KBM-7 (cell line): ENCODE measurements at places on chromosomes 5 and 9.

- DNase-seq = no peak
Measured at GRCh38 chr5:131757830-131758519, 38.8 kb downstream of the FNIP1 start.

GRCh38 chr5:143354025-143354424 lies 49.5 kb downstream of the NR3C1 start:
- DNase-seq = no peak

GRCh38 chr9:110405858-110406443 lies 68.3 kb upstream of the TXNDC8 start:
- no peak for DNase-seq

GRCh38 chr5:128303593-128303992 lies 220.0 kb downstream of the SLC12A2 start:
- no peak for DNase-seq

DNA sequence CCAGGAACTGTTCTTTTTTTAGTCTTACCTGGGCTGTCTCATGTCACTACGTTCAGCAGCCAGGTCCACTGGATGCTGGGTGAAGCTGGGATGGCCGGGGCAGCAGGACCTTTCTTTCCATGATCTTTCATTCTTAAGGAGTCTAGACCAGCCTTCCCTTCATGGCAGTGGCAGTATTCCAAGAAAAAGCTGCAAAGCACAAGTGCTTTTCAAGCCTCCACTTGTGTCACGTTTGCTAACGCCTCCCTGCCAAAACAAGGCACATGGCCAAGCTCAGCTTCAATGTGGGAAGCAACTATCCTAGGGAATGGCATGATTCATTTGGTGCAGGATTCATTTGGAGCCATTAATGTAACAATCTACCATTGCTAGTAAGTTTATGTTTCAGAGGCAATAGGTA lies 94.8 kb downstream of the RCL1 start:
- DNase-seq = no peak

- no peak for DNase-seq
Measured at GRCh38 chr5:27158775-27159174, 120.4 kb upstream of the CDH9 start.

- DNase-seq = peak; percentile 31
Measured at GRCh38 chr9:69223605-69224004, 49.5 kb downstream of the TJP2 start.

DNA sequence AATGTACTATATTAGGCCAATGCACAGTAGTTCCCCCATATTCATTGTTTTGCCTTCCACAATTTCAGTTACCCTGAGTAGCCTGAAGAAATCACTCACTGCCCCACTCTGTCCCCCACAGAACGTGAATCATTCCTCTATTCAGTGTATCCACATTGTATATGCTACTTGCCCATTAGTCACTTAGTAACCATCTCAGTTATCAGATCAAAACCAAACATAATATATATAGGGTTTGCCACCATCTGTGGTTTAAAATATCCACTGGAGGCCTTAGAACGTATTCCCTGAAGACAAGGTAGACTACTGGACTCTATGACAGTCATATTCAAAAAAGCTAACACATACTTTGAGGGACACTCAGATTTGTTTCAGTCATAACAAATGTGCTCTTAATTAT lies 465.7 kb upstream of the RGMB start:
- DNase-seq = no peak

DNA sequence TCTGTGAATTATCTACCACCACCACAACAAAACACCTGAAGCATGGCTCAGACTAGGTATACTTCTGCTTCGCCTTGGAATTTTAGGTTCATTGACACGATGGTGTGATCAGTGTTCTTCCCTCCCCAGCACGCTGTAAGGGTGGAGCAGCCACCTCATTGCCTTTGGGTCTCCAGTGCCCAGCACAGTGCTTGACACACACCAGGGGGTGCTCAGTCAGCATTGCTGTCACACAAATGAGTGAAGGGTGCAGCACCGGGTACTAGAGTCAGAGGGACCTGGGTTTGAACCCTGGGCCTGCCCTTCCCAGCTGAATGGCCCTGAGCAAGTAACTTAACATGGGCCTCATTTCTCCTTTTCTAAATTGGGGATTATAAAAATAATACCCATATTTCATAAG lies 9.9 kb upstream of the ANGPTL2 start:
- DNase-seq = no peak

DNA sequence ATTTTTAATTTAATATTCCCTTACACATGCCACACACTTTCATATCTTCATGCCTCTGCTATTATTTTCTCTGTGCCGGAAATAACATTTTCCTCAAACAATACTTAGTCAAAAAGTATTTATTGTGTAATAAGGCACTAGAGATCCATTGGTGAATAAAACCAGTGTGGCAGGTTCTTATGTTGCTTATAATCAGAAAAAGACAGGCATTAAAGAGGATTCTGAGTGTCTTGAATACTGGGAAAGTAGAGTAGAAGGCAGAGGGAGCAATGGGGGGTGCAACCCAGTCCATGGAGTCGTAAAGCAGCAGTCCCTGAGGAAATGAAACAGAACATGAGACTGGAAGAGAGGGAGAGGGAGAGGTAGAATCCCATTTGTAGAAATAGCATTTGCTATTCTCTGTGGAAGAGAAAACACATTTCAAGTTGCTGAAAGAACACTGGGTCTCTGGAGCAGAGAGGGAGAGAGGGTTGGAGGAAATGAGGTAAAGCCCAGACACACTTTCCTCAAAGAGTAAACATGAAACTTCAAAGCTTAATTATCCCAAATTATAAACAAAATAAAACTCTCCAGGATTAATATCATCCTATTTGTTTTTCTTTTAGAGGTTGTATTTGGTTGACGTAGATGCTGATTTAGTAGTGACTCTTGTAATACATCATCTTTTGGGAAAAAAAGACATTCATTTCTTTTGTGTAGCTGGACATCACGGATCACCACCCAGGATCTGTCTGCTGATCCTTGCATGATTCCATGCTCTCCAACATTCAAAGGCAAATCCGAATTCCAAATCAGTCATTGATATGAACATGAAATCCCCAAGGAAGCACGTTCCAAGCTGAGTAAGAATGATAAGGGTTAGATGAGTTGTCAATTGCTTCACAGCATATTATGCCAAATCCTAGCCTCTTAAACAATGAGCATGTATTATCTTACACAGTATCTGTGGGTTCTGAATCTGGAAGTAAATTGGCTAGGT lies 37.4 kb upstream of the GRAMD2B start:
- DNase-seq = no peak

DNA sequence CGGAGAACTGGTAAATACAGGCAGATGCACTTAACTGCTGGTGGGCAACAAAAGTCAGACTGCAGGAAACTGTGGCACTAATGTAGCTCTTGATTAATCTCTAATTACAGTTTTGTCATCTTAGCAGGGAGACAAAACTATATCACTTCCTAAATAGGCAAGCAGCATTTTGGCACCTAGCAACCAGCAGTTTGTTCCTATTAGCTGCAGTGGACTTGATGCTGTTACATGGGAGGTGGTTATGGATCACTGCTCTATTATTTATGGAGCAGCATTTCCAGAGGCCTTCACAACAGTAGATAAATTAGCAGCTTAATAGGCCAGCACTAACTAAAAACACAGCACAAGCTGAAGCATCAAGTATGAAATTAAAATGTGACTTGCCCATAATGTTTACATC lies 518.3 kb upstream of the ITGA1 start:
- DNase-seq = no peak

DNA sequence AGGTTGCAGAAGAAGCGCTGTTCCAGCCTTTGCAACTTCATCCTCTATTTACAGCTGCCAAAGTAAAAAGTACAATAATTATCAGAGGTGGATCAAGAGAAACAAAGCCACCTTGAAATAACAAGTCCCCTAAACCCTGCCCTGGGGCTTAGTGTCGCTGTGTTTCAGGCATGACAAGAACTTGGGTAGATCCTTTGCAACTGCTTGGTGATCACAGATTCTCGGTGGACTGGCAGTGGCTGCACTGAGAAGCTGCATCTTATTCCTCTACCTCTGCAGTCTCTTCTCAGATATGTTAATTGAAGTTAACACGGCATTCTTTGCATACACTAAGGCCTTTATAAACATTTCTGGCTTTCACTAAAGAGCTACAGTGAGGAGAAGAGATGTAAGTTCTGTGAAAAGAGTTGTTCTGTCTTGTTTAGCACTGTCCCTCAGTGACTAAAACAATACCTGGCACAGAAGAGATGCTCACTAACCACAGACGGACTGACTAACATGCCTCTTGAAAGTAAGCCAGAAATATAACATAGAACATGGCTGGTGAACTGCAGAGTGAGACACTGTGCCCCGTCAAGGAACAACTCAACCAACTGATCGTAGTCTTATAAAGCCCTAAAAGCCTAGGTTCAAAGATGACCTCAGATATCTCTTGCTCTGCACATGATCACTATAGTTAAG lies 144.2 kb downstream of the MLLT3 start:
- no peak for DNase-seq

- no peak for DNase-seq
Measured at GRCh38 chr5:89097103-89097502, 214.1 kb upstream of the MEF2C start.
